ENCODE measurements at places on chromosomes 6 and 20.

- DNase-seq: no peak
Measured at GRCh38 chr6:163324688-163325389, 89.7 kb upstream of the QKI start.

DNA sequence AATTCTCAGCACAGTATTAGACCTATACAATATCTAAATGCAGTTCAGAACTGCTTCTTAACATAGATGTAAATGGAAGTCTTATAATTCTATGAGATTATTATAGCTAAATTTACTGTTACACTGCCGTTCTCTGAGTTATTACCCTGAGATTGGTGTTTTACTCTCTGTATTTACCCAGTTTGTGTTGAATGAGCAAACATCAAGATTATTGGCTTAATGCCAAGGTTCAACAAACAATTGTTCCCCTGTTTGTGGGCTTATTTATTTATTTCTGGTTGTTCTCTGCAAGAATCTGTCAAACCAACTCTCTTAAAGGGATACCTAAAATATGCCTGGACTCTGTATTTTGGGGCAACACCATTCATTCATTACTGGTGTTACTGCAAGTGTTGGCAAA, 5.2 kb upstream of the STMND1 start:
- DNase-seq: no peak

DNA sequence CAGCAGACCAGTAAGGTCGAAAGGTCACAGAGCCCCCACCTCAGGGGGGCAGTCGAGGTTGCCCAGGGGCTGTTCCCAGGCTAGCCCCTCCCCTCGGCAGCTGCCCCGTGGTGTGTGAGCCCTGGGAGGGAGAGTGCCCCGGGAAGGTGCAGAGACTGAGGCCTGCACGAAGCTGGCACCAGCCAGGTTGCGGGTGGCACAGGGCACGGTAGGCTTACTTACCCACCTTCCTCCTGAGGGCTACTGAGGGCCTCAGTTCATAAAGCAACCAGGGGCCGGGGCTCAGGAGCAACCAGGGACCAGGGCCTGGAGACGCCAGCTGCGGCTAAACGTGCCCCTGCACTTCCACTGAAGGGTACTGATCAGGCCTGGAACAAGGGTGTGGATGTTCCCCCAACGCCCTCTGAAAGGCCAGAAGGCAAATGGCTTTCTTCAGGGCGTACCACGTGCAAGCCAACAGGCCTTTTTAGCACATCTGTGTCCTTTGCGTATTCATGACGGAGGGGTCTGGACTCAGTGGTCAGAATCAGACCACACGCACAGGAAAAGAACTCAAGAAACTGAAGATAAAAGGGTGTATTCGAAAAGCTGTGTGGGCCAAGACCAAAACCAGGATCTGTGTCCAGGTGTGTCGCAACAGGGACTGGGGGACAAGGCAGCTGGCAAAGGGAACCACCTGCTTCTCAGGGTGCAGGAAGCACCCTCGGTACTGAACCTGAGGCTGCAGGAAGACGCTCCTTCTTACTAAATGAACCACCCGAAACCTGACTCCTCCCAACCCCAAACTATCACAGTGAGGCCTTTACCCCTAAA, 24.5 kb upstream of the TCFL5 start:
- DNase-seq: no peak

DNA sequence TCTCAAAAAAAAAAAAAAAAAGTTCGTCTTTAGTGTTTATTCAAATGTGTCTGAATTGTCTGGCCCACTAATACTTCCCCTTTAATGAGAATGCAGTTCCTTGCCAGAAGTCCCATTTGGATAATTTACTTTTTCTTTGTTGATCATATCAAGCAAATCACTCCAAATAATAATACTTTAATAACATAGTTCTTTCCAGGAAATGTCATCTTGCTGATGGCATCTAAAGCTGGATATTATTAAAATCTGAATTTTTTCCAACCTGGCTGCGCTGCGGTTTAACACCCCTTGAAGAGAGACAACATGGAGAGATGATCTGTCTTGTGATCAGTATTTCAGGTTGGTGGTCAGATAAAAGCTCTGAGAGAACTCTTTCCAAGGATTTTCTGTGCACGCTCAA, 111.2 kb upstream of the CNKSR3 start:
- DNase-seq: no peak

DNA sequence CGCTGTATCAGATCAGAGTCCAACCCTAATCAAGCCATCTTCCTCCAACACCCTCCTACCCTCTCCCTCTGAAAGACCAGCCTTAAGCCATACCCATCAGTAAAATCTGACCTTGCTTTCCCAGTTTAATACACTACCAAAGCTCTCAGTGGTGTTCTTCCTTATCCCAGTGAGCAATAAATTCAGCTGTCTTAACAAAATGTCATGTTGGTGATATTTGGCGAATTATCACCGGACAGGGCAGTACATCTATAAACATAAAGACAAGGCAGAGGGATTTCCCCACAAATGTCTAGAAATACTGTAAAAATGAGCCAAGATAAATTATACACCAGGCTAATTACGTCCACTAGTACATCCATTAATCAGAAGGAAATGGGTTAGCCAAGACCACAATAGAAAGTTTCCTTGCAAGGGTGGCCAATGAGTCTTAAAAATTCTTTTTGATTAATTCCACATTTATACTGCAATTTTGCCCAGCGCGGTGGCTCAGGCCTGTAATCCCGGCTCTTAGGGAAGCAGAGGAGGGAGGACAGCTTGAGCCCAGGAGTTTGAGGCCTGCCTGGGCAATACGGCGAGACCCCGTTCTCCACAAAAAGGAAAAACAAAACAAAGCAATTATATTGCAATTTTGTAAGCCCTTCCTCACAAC, 905 bp downstream of the RARS2 start:
- no peak for DNase-seq

- DNase-seq: no peak
Measured at GRCh38 chr6:87102151-87102621, 7.3 kb upstream of the CGA start.

DNA sequence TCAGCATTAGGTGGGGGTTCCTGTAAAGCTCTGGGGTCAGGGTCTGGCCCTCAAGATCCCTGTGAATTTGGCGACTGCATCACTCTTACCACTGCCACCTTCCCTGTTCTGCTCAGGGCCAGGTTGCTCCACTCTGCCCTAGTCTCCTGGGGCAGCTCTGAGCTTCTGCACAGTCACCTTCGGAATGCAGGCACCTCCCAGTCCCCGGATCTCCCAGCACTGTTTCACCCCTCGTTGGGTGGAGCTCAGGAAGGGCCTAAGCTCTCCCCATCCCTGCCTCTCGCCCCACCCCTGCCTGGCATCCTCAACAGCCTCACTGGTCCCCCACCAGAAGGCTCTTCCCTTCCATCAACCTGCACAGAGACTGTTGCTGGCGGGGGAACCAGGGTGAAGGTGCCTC, 46.2 kb downstream of the YTHDF1 start:
- DNase-seq: no peak

GRCh38 chr6:92684386-92684785, 735.0 kb downstream of the EPHA7 start:
- no peak for DNase-seq

DNA sequence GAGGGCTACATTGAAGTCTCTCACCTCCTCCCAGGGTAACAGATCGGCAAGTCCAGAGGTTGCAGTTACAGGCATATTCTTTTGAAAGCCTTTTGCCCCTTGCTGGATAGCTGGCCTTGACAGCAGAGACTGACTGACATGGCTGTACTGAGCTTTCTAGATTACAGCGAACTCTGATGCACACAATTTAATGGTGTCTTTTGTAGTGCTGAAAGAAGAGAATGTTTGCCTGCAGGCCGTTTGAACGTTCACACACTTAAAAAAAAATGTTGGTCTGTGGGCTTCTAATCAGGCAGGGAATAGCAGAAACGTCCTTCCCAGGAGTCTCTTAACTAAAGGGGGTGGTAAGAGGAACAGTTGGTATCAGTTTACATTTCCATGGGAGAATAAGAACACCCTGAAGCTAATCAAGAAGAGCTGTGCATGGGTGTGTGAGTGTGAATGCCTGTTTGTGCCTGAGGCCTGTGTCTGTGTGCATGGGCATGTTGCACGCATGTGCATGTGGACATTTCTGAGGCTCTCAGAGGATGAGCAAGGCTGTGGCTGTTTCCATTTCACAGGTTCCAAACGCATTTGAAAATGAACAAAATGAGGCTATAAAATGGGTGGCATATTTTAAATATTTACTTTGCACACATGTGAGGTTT, 213.9 kb upstream of the SSTR4 start:
- DNase-seq: no peak

GRCh38 chr6:156597095-156597494, 180.1 kb upstream of the ARID1B start:
- DNase-seq: no peak

Measured in activated CD8-positive, alpha-beta memory T cell treated with anti-CD3 and anti-CD28 coated beads for 1 hour (primary cell).